Activated CD8-positive, alpha-beta memory T cell treated with anti-CD3 and anti-CD28 coated beads, Interleukin-2, amount 10 ng/mL, durations not matched to agents 7 days and 5 days (primary cell): ENCODE measurements at places on chromosomes 2 and 18. TPM values are rescaled to one million over a fixed set of nuclear protein-coding genes. Genes with fewer than 3 reads are reported as not detected.

DNA sequence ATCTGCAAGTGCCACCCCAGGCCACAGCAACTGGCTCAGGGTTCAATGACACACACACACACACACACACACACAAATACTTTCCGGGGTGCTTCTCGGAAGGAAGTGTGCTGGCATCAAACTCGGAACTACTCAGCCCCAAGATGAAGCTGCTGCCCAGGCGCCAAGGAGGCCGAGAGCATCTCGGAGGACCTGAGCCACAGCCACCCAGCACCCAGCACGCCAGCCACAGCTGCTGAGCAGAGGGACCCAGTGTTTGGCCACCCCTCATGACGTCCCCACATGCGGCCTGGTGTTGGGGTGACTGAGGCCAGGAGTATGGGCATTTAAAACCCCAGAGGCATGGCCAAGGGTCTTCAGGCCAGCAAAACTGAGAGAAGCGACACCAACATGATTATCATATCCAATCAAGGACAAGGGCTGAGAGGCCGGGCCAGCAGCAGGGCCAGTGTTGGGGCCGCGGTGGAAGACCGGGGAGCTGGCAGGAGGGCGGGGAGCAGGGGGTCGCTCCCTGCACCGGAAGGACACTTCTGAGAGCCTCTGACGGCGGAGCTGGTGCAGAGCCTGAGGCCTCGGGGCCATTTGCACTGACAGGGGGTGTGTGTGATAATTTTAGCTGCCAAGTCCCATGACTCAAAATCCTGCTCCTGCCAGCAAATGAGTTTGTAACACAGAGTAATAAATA, 61.8 kb downstream of the BIN1 start:
- DNase-seq, result no peak

ABHD1 gene
- 0.29 TPM for total RNA-seq

DNA sequence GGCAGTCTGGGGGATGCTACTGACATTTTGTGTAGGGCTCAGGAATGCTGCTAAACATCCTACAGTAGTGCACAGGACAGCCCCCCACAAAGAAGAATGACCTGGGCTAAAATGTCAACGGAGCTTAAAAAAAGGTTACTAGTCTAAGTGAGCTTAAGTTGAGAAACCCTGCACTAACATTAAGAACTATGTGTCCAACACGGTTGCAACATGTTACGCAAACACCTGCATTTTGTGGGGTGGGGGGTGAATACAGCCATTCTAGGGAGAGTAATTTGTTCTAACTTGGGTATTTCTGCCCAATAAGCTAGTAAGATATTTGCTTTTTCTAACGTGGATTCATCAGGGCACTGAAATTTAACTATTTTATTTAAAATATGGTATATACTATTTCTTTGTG, 57.9 kb downstream of the SLC8A1 start:
- no peak for DNase-seq

GRCh38 chr18:54209471-54210180, 14.8 kb downstream of the MBD2 start:
- DNase-seq, result no peak

- no peak for DNase-seq
Measured at GRCh38 chr2:221200184-221200839, 371.8 kb downstream of the EPHA4 start.

DNA sequence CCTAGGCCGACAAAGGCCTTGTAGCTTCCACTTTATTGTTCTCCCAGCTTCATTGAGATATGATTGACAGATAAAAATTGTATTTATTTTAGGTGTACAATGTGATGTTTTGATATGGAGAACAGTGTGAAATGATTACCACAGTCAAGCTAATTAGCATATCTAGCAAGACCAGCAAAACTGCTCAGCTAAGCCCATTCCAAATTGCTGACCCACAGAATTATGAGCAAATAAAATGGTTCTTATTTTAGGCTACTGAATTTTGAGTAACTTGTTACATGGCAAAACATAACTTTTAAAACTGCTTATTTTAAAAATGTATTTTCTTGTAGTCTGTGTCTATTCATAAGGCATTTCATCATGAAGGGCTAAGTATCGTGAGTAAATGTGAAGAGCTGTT, 8.6 kb upstream of the SELENOI start:
- DNase-seq, result no peak
